C1 segment of cervical spinal cord (tissue), 14 donors: ENCODE measurements at places on chromosomes 1 and 21.

GRCh38 chr1:206925106-206925736 lies 3.5 kb upstream of the FCMR start:
- peak; percentile 29 for DNase-seq

DNA sequence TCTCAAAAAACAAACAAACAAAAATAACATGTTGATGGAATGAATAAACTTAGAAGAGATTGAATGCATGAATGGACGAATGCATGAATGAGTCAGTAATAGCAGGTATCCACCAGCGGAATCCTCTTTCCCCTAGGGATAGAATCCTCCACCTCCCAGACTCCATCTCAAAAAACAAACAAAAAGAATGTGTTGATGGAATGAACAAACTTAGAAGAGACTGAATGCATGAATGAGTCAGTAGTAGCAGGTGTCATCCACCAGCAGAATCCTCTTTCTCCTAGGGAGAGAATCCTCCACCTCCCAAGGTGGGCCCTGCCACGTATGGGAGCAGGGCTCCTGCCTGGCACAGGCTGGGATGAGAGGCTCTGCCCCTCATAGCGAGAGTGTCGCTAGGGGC lies 26.8 kb upstream of the RNF19B start:
- no peak for DNase-seq

DNA sequence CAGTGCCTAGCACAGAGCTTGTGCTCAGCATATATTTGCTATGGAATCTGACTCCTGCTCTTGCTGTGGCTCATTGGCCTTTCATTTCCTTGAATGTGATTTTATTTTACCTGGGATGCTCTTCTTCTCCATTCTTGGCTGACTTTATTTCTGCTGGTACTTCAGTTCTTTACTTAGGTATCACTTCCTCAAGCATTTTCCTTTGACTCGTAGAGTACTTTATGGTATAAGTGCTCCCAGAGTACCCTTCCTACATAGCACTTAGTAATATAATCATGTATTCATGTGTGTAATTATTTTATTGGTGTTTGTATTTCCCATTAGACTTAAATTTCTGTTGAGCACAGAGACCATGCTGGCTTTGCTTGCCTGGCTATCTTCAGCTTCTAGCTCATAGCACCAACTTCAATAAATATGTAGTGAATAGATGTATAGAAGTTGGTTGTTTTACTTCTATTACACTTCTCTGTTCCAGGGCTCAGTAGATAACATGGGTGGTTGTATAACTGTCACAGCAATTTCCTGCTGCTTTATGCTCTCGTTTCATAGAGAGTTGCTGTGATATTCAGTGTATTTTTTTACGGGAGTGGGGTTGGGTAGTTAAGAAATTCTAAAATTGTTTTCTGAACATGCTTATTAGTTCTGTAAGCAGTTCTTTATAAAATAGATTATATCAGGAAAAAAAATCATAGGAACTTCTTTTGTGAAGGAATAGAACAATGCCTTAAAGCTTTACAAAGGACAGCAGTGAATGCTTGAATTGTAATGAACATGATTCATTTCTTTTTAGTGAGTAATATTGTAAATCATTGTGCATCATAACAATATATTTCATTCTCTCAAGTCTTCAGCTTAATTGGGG lies 112.2 kb downstream of the NEK7 start:
- no peak for DNase-seq

DNA sequence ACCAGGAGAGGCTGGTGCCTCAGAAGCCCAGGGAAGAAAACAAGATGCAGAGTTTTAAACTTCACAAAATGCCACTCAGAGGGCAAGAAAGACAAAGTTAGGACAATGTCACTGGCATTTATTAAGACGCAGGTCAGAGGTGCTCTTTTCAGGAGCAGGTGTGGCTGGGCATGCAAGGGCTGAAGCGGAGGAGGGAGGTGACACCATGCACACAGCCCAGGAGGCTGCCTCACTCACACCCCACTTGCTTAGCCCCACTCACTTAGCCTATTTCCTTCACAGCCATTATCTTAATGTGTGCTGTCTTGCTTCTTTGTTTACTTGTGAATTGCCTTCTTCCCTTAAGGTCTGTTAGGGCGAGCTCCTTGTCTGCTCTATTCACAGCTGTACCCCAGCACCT lies 17.2 kb downstream of the HIVEP3 start:
- no peak for DNase-seq

DNA sequence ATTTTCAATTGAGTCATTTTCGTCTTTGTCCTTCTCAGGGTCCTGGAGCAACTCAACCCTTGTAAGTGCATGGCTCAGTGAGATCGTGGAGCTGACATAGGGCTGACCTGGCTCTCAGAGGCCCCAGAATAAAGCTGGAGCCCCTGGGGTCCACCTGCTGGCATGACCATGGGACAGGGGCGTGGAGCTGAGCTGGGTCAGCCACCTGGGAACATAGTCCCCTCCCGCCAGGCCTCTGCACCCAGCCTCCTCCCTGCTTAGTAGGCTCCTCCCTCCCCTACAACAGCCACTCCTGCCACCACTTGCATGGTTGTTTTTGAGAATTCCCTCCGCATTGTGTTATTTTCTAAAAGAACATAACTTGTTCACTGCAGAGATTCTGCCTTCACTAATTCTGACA lies 3.1 kb upstream of the RIPK4 start:
- no peak for DNase-seq

- no peak for DNase-seq
Measured at GRCh38 chr1:179971563-179972496, 17.2 kb downstream of the CEP350 start.

DNA sequence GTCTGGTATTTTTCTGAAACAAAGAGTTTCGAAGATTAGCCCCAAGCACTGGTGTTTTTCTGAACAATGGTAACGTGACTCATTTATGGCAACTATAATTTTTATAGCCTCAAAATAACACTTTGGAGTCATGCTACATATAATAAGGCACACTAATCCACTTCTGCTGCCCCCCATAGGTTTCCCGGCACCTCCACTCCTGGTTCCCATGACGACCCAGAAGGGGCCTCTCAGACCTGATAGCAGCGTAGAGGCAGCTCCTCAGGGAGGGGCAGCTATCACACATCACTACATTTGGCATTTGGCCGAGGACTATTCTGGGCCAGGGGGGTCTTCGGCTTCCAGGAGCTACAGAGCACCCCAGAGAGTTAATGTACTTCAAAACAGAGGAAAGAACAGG lies 23.3 kb downstream of the CAPN8 start:
- no peak for DNase-seq
